Prostate gland (tissue), 2 donors: ENCODE measurements at places on chromosomes 13 and 19.
A peak's percentile ranks its signal among the peaks of the same experiment; 100 is the strongest.

DNA sequence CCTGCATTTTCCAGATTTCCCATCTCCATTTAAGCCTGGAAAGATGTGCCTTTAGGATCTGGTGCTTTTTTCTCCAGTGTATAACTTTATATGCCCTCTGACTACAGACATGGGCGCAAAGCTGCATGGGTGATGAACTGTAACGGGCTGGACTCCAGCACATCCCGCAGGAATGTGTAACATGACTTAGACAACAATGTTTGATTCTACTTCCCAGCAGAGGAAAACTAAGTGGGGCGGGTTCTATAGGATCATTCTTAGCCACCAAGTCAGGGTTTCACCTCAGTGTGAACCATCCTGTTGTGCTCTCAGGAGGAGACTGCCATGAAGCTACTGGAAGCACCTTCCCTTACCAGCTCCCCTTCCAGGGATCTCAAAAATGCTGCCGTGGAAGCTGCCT lies 93.2 kb upstream of the SERP2 start:
- no peak for DNase-seq
- H3K27me3 ChIP-seq = no peaks in the 10 kb centered on the region
- no peak overlapping the region for H3K27ac ChIP-seq
- H3K36me3 ChIP-seq = no peaks in the 10 kb centered on the region
- H3K4me3 ChIP-seq = no peak overlapping the region

DNA sequence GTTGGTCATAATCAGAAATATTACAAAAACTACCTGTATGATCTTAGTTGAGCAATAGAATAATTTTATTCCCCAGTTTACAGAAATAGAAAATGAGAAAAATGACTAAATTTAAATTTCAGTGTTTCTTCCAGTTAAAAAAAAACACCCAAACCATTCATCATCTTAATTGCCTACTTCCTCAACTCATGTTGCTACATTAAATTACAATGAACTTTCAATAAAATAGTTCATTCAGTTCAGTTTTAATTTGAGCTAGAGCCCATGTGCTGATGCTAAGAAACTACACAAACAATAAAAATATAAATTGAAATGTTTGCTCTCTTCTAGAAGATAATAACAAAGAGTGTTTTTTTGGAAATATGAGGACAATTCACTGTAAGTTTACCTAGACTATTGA lies 820.4 kb downstream of the SLITRK6 start:
- no peaks in the 10 kb centered on the region for H3K27me3 ChIP-seq
- no peaks in the 10 kb centered on the region for H3K4me1 ChIP-seq
- H3K36me3 ChIP-seq = no peaks in the 10 kb centered on the region
- H3K27ac ChIP-seq = no peak overlapping the region

GRCh38 chr13:71082631-71083030 lies 784.4 kb downstream of the DACH1 start:
- H3K27me3 ChIP-seq = no peaks in the 10 kb centered on the region
- no peaks in the 10 kb centered on the region for H3K4me1 ChIP-seq
- H3K4me3 ChIP-seq = no peak overlapping the region
- H3K36me3 ChIP-seq = no peaks in the 10 kb centered on the region
- DNase-seq = no peak

GRCh38 chr13:31968473-31968872 lies 63.1 kb upstream of the FRY start:
- H3K27ac ChIP-seq = no peak overlapping the region
- H3K4me3 ChIP-seq = no peak overlapping the region
- no peak for DNase-seq
- no peaks in the 10 kb centered on the region for H3K36me3 ChIP-seq
- no peaks in the 10 kb centered on the region for H3K27me3 ChIP-seq
- H3K4me1 ChIP-seq = no peaks in the 10 kb centered on the region

DNA sequence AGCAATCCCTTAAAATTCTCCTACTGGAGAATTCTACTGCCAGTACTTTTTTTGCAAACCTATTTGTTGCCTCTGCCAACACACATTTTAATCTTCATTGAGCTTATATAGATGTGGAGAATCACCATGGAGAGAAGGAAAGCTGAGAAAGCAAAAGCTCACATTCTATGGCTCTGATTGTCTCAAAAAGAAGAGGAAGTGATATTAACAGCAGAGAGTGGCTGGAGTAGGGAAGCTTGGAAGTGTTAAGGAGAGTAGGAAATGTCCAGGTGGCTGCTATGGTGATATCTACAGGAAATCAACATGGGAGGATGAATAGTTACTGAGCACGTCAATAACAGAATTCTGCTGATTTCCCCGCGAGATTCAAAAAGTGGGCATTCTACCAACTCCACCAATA lies 78.8 kb upstream of the TDRD3 start:
- no peaks in the 10 kb centered on the region for H3K36me3 ChIP-seq
- DNase-seq = no peak
- H3K4me1 ChIP-seq = no peaks in the 10 kb centered on the region

- H3K4me1 ChIP-seq = peaks cover 5% of the 10 kb centered on the region
- H3K4me3 ChIP-seq = no peak overlapping the region
- no peaks in the 10 kb centered on the region for H3K36me3 ChIP-seq
- H3K27ac ChIP-seq = no peak overlapping the region
- no peak for DNase-seq
These were observed 134.7 kb downstream of the KCNRG start for GRCh38 chr13:50149932-50150331.

DNA sequence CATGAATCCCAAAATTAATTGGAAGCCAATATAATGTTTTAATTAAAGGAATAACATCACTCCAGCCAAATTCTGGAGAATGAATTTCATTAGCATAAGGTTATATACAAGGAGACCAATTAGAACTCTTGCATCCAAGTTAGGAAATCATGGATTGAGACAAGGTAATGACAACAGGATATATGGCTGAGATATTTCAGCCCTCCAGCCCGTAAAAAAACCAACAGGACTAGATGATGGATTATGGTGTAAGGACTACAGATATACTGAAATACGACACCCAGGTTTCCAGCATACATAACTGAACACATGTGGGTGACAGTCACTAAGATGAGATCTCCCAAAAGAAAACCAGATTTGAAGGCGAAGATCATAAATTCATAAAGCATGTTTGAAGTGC lies 56.5 kb downstream of the TSC22D1 start:
- H3K27me3 ChIP-seq = no peaks in the 10 kb centered on the region
- no peak overlapping the region for H3K27ac ChIP-seq
- H3K4me1 ChIP-seq = no peaks in the 10 kb centered on the region
- H3K4me3 ChIP-seq = no peak overlapping the region
- H3K36me3 ChIP-seq = no peaks in the 10 kb centered on the region
- DNase-seq = no peak

DNA sequence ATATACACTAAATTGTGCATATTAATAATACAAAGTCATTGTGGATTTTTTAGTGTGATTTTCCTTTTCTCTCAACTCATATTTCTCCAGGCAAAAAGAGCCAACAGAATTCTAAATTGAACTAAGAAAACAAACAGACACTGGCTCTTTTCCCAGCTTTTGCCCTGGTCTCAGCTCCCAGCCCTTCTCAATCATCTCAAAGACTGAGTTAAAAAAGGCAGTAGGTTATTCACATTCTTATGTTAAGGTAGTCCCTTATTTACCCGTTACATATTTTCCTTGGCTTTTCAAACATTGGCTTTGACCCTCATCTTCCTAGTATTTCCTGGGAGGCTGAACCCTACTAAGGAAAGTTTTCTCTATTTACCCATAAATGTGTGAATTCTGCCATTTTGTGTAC lies 753.6 kb downstream of the LIG4 start:
- H3K36me3 ChIP-seq = no peaks in the 10 kb centered on the region
- H3K27ac ChIP-seq = no peak overlapping the region
- no peaks in the 10 kb centered on the region for H3K27me3 ChIP-seq
- H3K4me1 ChIP-seq = no peaks in the 10 kb centered on the region
- no peak for DNase-seq
- no peak overlapping the region for H3K4me3 ChIP-seq

DNA sequence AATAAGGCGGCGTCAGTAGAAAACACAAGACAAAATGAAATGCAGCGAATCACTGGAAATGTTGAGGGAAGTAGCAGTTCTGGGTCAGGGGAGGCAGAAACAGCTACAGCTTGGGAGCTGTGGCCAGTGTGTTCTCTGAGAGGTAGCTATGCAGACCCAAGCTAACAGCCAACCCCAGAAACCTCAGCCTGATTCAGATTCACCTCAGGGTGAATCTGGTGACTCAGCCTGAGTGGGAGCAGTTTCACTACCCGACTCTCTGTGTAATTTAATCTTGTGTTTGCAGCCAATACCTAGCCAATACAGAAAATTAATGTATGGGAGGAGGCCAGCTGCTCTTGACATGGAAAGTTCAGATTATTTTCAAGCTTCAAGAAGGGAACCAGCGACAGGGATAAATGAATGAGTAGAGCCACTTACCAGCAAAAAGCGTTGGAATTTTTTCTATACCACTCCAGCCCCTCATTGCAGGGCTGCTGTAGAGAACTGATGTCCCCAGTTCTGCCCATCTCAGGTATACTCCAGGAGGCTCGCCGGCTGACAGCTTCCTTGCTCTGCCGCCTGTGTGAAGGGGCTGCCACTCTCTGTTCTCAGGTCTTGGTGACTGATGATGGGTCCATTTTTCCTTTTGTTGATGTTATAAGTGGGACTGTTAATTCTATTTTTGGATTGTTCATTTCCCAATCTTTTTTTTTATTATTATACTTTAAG lies 8.9 kb downstream of the IGFL3 start:
- peaks cover 6% of the 10 kb centered on the region for H3K27me3 ChIP-seq
- H3K36me3 ChIP-seq = no peaks in the 10 kb centered on the region
- H3K27ac ChIP-seq = no peak overlapping the region

- no peak overlapping the region for H3K27ac ChIP-seq
- H3K4me3 ChIP-seq = no peak overlapping the region
- no peaks in the 10 kb centered on the region for H3K27me3 ChIP-seq
- no peak for DNase-seq
These were observed 2.7 kb upstream of the KCNRG start for GRCh38 chr13:50012396-50013169.

DNA sequence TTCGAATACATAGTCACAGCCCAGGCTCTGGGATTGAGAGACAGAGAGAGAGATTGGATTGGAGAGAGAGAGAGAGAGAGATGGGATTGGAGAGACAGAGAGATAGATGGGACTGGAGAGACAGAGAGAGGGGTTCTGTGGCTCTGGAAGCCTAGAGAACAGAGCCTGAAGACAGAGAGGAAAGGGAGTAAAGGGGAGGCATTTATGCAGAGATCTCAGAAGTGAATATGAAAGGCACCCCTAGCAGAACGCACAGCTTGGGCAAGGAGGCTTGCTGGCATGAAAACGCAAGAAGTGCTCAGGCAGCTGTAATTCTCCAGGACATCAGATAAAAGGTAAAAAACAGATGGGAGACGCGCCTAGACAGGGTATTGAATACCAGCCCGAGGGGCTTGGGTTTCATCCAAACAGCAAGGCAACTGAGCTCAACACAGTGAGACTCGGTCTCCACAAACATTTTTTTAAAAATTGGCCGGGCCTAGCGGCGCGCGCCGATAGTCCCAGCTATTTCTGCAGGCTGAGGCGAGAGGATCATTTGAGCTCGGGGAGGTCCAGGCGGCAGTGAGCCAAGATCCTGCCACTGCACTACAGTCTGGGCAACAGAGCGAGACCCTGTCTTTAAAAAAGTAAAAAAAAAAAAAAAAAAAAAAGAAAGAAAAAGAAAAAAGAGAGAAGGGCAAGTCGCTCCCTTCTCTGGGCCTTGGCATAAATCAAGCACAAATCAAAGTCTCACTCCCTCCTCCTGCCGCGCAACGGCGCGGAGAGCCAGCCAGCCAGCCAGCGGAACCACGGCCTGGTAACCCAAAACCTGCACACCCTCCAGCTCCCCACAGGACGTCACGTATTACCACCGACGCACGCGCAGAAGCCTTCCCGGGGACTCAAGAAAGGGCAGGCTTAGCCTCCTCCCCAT lies 774 bp upstream of the PPP2R1A start:
- peaks cover 6% of the 10 kb centered on the region for H3K4me1 ChIP-seq
- H3K27ac ChIP-seq = peak overlapping the region; percentile 84
- H3K36me3 ChIP-seq = no peaks in the 10 kb centered on the region
- no peaks in the 10 kb centered on the region for H3K27me3 ChIP-seq

- H3K27me3 ChIP-seq = no peaks in the 10 kb centered on the region
- no peak overlapping the region for H3K27ac ChIP-seq
- no peaks in the 10 kb centered on the region for H3K4me1 ChIP-seq
These were observed 335.5 kb upstream of the EDNRB start for GRCh38 chr13:78254113-78254512.

GRCh38 chr13:79112016-79112415 lies 294.0 kb downstream of the RBM26 start:
- H3K27ac ChIP-seq = no peak overlapping the region
- H3K4me1 ChIP-seq = no peaks in the 10 kb centered on the region
- H3K4me3 ChIP-seq = no peak overlapping the region
- no peaks in the 10 kb centered on the region for H3K36me3 ChIP-seq

DNA sequence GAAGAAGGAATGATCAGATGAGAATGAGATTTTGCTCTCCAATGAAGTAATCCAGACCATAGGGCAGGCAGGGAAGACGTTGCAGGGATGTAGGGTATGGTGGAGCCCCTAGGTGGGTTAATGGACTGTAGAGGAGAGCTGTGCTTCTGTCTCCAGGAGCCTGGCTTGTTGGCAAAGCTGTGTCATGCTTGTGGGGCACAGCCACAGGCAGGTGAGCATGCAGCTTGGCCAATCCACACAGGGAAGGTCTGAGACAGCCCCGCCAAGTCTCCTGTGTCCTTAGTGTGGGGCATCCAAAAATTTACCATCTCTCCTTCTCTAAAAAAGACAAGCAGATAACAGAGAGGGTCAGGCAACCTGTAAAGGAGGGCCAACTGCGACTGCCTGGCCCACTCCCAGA lies 71.4 kb upstream of the FLT1 start:
- H3K27ac ChIP-seq = no peak overlapping the region
- H3K4me3 ChIP-seq = no peak overlapping the region
- DNase-seq = no peak
- no peaks in the 10 kb centered on the region for H3K27me3 ChIP-seq
- no peaks in the 10 kb centered on the region for H3K4me1 ChIP-seq

- no peaks in the 10 kb centered on the region for H3K27me3 ChIP-seq
- H3K4me1 ChIP-seq = peaks cover 37% of the 10 kb centered on the region
These were observed 15.7 kb downstream of the CIC start for GRCh38 chr19:42284591-42285341.

DNA sequence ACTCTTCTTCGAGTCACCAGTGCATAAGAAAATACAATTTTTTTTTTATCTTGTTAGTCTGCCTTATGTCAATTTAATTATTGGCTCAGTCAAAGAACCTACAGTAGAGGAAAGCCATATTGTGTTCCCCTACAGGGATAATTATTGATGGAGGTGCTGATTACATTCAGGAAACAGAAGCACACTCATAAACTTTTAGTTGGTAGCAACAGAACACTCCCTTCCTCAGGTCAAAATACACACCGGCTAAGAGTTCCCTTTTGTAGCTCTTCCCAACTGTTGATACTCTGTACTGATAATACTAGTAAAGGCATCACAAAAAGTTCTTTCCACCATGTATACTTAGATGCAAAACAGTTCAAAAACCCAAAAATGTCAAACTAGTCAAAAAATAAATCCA lies 18.4 kb downstream of the FOXO1 start:
- H3K27me3 ChIP-seq = no peaks in the 10 kb centered on the region
- no peak for DNase-seq
- peaks cover 4% of the 10 kb centered on the region for H3K4me1 ChIP-seq
- no peak overlapping the region for H3K4me3 ChIP-seq
- no peak overlapping the region for H3K27ac ChIP-seq

DNA sequence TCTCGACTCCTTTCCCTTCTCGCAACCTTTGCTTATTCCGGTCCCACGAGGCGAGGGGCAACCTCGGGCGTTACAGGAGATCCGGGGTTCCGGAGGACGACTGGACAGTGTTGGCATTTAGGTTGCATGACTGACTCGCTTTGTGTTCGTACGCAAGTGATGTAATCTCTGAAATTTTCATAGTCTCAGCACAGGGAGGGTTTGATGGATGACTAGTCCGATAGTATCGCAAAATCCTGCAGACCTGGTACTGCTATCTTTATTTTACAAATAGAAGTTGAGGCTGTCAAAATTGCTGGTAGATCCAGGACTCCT lies 342 bp downstream of the DDX49 start:
- H3K4me3 ChIP-seq = peak overlapping the region; percentile 69
- peaks cover 12% of the 10 kb centered on the region for H3K4me1 ChIP-seq
